Astrocyte of the spinal cord (primary cell): ENCODE measurements at places on chromosomes 11 and 22.
A peak's percentile ranks its signal among the peaks of the same experiment; 100 is the strongest.

DNA sequence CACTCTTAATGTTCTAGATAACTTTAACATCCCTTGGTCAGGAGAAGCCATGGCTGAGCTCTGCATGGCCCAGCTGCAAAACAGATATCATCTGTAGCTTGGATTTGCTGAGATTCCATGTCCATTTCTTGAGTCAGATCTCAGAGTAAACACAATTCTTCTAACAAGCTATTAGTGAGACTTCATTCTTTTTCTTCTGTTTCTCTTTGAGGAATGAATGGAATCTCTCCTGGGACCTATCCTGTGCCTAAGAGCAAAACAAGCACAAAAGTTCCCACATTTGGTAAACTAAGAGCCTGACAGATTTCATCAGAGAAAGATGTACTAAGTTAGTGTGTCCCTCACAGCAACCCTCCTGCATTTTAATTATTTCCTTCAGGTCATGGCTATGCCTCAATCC lies 142.8 kb downstream of the MAML2 start:
- peak; percentile 81 for DNase-seq

DNA sequence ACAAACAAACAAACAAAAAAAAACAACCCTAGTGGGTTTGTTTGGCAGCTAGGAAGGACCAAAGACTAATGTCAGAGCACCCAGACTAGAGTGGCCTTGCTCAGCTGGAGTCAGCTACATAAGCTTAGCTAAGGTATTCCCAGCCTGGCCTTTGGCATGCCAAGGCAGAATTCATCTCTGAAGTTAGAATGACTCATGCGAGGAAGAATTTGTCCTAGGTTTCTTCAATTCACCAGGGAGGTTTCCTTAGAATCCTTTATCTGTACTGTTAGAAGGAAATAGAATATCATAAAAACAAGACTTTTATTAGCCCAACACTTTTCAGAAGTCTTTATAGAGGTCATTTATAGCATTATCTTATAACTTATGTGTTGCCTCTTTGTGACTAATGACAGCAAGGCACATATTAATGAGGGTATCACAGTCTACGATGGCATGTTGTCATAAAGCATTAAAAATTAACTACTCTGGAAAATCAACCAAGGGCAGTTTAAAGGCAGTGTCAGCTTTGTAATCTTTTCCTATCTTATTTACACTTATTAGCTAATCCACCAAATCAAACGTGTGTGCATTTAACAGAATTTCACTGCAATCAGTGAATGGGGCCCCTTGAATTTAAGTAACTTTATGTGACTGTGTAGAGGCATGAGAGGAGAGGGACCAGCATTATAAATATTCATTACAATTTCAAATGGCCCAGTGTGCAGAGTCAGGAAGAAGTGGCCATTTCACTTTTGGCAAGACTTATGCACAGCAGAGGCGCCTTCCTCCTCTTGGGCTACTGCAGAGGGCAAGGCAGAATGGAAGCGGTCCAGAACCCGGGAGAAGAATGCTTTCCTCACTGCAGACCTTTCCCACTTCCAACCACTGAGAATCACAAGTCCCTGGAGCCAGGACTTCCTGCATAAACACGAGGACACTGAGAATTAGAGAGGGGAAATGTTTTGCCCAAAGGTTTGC lies 36.3 kb downstream of the SLC5A1 start:
- peak; percentile 70 for DNase-seq

- no peak for DNase-seq
These were observed 45.0 kb upstream of the CLDN5 start for GRCh38 chr22:19569276-19569640.

- DNase-seq, result no peak
These were observed 7.0 kb upstream of the LYVE1 start for GRCh38 chr11:10575346-10576034.

- DNase-seq, result peak; percentile 65
These were observed 157.4 kb downstream of the COMMD9 start for GRCh38 chr11:36131721-36132397.
